ENCODE measurements at places on chromosomes 11 and 22.

DNA sequence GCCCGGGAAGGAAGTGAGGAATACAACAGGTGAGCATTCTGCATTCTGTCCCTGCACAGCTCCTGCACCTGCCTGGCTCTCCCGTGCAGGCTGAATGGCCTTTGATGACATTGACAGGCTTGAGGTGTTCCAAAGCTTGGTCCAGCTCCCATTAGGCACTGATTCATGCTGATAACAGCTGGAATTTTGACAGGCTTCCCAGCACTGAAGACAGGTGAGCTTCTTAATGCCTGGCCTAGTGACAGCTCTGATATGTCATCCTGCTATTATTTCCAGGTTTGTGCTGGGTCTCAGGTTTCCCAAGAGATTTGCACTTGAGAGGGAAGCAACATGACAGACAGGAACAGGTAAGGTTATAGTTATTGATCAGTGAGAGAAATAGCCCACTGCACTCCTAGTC lies 58.0 kb upstream of the MTNR1B start:
- no peak for DNase-seq

DNA sequence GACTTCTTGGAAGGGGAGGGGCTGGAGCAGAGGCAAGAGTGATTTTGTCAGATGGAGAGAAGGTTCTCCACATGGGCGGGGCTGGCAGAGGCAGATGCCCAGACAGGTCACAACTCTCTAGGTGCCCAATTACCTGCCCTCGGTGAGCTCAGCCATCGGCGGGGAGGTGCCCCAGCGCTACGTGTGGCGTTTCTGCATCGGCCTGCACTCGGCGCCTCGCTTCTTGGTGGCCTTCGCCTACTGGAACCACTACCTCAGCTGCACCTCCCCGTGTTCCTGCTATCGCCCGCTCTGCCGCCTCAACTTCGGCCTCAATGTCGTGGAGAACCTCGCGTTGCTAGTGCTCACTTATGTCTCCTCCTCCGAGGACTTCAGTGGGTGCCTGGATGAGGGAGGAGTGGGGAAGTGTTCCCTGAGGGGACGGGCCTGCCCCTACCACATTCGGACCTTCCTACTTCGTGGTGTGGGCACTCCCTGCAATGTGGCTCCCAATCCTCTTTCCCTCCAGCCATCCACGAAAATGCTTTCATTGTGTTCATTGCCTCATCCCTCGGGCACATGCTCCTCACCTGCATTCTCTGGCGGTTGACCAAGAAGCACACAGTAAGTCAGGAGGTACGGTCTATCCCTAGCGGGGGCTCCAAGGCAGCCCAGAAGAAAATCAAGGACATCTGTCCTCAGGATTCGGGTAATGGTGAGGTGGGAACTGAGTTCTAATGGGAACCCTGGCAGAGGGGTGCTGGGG lies 15.6 kb downstream of the PGAP2 start:
- DNase-seq, result no peak

DNA sequence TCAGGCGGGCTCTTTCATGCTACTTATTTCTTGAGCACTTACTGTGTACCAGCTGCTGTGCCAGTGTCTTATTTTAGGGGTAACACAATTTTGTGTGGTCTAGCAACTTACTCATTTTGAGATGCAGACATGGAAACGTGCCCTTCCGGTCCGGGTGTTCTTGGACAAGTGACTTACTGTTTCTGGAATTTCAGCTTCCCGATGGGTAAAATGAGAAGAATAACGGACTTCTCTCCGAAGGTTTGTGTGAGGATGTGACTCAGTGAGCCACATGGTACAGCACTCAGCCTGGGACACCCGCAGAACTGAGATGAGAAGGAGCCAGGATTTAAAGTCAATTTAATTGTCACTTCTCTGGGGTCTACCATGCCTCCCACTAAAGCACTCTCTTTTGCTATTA lies 114.5 kb upstream of the SYT13 start:
- DNase-seq, result no peak

- no peak for DNase-seq
Observed at GRCh38 chr22:17143101-17143500, 16.0 kb downstream of the HDHD5 start.

GRCh38 chr11:133339495-133340140 lies 192.7 kb downstream of the OPCML start:
- no peak for DNase-seq

- no peak for DNase-seq
Observed at GRCh38 chr22:49011769-49012648, 815.7 kb downstream of the BRD1 start.

GRCh38 chr11:29343465-29344333 lies 673.1 kb downstream of the KCNA4 start:
- no peak for DNase-seq

DNA sequence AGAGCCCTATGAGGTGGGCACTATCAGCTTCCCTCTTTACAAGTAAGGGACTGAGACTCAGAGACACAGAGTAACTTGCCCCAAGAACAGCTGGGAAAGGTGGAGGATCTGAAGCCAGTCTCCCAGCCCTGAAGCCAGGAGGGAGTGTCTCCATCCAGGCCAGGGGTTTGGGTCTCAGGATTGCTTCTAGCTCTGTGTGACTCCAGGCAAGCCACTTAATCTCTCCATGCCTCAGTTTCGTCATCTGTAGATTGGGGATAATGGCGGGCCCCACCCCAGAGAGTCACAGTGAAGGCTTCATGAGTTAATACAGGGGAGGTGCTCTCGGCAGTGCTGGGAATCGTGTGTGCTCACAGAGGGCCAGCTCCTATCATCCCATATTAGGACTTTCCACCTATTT lies 10.5 kb downstream of the MAP4K2 start:
- no peak for DNase-seq

GRCh38 chr22:50542416-50542927 lies 3.2 kb upstream of the KLHDC7B start:
- no peak for DNase-seq

DNA sequence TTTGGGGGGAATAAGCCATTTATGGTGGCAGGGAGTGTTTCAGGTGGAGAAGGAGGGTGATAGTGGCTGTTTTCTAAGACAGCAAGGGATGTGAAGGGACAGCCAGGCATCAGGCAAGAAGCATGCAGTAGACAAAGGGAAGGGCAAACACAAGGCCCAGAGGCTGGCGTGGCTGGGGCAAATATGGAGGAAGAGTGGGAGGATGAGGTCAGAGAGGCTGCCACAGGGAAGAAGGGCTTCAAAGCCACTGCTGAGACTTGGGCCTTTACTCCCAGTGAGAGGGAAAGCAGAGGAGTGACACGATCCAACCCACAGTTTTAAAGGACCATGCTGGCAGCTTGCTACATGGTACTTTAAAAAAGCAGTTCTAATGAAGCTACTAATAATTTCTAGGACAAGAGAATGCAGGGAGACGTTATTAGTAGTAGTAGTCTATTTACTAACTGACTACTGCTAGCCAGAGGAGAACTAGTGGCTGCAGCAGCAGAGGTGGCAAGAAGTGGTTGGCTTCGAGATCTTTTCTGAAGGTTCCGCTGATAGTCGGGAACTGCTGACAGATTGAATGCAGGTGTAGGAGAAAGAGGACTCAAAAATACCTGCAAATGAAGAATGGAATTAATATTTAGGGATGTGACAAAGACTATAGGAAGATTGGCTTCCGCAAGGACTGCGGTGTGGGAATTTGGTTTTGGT lies 13.7 kb downstream of the KMT5B start:
- DNase-seq, result no peak

DNA sequence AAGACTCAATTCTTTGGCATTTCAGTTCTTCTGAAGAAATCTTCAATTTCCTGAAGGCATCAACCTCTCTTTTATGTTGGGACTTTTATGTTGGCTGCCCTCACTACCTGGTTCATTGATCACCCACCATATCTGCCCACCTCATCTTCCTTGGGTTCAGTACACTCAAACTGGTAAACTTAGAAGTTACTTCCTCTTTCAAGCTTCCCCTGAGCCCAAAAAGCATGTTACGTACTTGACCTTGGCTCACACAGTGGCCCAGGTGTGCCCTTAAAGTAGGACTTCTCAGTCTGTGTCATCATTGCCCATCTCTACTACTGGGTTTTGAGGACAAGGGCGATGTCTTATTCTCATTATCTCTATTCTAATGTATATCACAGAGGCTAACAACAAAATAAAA lies 86.1 kb downstream of the GRIA4 start:
- DNase-seq, result no peak

DNA sequence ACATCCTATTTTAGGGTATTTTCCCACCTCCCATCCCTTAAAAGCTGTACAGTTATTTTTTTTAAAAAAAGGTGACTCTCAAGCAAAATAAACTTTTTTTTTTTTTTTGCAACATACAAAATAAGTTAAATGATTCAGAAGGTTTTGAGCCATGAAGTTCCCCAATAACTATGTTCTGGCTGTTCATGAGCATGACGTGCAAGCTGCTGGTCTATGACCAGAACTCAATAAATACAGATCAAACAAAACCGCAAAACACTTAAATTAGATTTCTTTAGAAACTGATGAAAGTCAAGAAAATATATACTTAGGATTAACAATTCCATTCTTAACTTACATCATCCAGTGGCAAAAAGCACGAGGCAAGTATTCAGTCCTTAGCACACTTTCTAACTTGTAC lies 24.1 kb upstream of the CLNS1A start:
- no peak for DNase-seq

GRCh38 chr11:69229511-69229910 lies 64.4 kb upstream of the MYEOV start:
- DNase-seq, result no peak

DNA sequence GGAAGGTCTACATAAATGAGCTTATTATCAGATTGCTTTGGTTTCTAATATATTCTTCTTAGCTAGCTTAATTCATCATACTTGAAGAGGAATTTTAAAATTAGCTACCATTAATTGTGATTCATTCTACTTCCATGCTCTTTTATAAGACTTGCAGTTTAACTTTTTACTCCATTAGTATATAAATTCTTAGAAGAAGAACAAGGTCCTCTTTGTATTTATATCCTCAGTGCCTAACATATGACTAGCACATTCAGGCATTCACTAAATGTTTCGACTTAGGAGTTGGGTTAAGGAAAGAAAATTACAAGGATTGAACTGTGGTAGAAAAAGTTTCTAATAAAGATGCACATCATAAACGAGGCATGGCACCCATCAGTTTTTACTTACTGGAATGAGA lies 1135.5 kb downstream of the JRKL start:
- no peak for DNase-seq

- no peak for DNase-seq
Observed at GRCh38 chr11:69201764-69202370, 46.1 kb downstream of the SMIM38 start.

- DNase-seq, result no peak
Observed at GRCh38 chr22:45919504-45920286, 57.3 kb downstream of the WNT7B start.

GRCh38 chr11:121524233-121524631 lies 71.5 kb upstream of the SORL1-AS1 start:
- DNase-seq, result no peak

DNA sequence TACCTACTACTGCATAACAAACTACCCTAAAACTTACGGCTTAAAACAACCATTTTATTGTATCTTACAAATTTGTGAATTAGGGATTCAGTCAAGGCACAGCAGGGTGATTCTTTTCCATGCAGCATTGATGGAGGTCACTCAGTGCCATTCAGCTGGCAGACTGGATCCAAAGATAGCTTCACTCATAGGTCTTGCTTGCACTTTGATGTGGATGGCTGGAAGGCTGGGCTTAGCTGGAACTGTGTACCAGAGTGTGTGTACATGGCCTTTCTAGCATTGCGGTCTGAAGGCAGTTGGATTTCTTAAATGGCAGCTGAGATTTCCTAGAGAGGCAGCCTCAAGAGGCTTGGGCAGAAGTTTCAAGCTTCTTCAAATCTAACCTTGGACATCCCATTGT lies 25.0 kb downstream of the YAP1 start:
- DNase-seq, result no peak

DNA sequence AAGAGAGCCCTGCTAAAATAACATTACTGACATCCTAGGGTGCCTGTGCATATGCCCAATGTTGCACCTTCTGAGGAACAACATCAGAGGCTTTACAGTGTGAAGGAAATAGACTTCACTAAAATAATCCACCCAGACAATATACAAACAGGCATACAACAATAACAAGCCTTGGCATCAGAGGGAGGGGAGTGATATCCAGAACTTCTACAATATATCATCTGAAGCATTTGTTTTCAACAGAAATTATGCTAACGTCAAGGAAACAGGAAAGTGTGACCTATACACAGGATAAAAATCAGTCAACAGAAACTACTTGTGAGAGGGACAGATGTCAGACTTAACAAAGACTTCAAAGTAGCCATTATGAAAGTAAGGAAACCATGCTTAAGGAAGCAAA lies 81.3 kb downstream of the CTNND1 start:
- DNase-seq, result no peak

GRCh38 chr22:27609451-27609888 lies 192.1 kb downstream of the MN1 start:
- DNase-seq, result no peak

GRCh38 chr22:37351232-37351631 lies 68.9 kb downstream of the CYTH4 start:
- no peak for DNase-seq

DNA sequence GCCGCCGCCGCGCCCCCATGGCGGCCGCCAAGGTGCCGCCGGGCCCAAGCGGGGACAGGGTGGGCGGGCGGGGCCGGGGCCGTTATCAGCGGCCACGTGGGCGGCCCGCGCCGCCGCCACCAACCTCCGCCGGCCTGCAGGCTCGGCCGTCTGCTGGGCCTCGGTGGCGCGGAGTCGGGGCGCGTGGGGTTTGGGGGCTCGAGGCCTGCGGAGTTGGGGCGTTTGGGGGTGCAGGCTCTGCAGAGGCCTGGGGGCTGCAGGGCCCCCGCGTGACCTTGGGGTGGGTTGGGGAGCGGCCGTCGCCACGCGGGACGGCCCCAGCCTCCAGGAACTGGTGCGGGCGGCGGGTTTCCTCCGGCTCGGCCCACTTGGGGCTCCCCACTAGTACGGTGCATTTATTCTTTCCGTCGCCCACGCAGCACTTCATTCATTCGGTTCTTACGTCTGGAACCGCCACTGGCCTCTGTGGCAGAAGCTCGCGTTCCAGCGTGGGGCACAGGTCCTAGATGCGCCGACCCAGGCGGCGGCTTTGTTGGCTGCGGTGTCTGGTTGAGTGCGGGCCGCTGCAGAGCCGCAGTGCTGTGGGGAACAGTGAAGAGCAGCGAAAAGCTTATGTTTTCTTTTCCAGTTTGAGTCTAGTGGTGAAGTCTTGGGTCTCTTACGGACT lies 740 bp upstream of the TRMT2A start:
- DNase-seq, result peak; percentile 67

DNA sequence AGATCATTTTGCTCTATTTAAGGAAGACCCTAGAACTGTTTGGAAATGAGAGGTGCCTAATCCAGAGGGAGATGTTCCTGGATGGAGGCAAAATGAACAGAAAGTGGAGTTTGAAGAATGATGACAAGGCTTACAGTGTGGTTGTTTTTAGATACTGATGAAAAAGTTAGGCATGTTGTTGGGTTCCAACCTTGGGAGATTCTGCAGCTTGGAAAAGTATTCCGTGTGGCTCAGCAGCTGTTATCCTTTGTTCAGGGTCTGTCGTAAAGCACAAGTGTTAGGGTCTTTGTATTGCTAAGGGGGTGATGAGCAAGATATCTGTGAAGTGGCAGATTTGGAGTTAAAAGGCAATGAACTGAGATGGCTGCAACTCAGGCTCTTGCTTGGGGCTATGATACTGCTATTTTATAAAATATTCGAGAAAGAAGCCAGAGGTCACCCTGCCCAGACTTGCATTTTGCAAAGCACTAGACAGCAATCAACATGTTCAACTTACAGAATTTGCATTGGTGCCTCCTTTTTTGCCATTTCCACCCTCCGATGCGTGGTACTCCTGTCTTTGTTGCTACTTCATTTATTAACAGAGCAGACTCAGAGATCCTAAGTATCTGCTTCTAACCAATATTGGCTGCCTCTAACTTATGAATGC lies 45.3 kb upstream of the POGLUT3 start:
- no peak for DNase-seq

Data from stimulated activated CD4-positive, alpha-beta T cell treated with anti-CD3 and anti-CD28 coated beads, TNF-alpha, amount 100 ng/mL, for 24 hours (primary cell).